Upper lobe of left lung (tissue), 6 donors: ENCODE measurements at places on chromosomes 12 and 14. TPM values are rescaled to one million over a fixed set of nuclear protein-coding genes. Genes with fewer than 3 reads are reported as not detected.

Gene SYT10
- not detected for total RNA-seq

Gene CSRNP2
- total RNA-seq: 28.3 TPM

Gene SDR9C7
- total RNA-seq: not detected

Gene TCL1B
- not detected for total RNA-seq

Gene BATF
- total RNA-seq: 13.7 TPM

Gene PLEK2
- total RNA-seq: 4.2 TPM

Gene AQP6
- 0.33 TPM for total RNA-seq

Gene SLC7A8
- total RNA-seq: 56.1 TPM

Gene SERPINA5
- 2.5 TPM for total RNA-seq

Gene DNAJC22
- 0.15 TPM for total RNA-seq

Gene GPR135
- 1.7 TPM for total RNA-seq

Gene ESR2
- 0.94 TPM for total RNA-seq

DNA sequence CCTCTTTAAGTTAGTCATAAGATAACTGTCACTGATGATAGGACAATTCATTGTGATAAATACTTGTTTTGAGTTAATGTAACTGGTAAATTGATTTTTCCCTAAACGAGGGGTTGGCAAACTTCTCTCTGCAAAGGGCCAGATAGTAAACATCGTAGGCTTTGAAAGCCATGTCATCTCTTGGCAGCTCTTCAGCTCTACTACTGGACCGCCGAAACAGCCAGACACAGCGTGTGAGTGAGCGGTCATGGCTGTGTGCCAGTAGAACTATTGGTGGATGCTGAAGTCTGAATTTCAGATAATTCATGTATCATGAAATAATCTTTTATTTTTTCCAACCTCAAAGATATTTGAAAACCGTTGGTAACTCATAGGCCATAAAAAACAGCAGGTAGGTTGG is 9.9 kb downstream of the PIWIL1 start:
- no peak for DNase-seq

DNA sequence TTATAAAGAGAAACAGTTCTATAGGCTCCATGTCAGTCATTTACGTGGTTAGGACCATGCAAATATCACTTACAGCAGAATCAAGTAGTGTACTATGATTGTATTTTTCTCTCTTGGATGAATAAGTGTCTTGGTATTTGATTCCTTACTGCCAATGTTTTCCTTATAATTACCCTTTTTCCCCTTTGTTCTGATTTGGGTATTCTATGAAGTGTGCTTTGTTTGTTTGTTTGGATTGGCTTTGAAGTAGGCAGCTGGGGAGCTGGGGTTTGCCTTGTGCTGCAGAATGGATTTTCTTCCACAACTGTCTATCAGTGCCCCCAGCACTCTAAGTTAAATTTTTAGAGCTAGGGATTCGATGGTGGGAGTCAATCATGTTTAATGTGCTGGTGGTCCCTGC is 12.4 kb downstream of the TMEM120B start:
- no peak for DNase-seq

GRCh38 chr12:115936997-115937916 is 340.2 kb downstream of the MED13L start:
- no peak for DNase-seq

DNA sequence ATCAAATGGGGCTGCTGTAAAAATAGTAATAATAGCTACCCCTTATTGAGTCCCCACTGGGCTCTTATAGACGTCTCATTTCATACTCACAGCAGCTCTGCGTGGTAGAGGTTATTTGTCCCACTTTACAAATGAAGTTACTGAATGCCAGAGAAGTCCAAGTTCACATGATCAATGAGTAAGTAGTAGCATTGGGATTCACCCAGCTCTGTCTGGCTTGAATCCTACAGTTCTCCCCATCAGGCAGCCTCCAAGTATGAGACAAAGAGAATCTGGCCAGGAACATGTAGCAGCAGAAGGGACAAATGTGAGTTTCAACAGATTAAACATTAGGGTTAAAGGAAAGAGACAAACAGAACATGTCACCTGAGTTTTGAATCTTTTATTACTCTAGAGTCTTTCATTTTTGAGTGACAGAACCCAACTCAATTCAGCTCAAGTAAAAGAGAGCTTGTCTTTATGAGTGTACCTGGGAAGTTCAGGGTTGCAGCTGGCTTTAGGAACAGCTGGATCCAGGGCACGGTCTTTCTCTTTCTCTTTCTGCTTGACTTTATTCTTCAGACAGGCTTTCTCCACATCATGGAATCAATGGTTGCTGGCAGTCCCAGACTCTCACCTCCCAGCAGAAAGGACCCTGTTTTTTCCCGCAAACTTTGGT is 64.1 kb upstream of the JDP2 start:
- no peak for DNase-seq

DNA sequence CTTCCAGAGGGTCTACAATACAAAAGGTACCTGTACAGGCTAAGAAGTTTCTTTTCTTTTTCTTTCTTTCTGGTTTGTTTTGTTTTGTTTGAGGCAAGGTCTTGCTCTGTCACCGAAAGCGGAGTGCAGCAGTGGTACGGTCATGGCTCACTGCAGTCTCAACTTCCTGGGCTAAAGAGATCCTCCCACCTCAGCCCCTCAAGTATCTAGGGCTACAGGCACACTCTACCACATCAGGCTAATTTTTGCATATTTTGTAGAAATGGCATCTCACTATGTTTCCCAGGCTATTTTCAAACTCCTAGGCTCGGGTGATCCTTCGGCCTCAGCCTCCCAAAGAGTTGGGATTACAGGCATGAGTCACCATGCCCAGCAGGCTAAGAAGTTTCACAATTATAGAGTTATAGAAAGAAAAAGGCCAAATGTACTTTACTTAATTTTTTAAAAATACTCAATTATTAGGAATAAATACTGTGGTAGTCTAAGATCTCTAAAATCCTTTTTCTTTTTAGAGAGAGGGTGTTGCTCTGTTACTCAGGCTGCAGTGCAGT is 3.0 kb upstream of the PIGH start:
- DNase-seq: no peak

DNA sequence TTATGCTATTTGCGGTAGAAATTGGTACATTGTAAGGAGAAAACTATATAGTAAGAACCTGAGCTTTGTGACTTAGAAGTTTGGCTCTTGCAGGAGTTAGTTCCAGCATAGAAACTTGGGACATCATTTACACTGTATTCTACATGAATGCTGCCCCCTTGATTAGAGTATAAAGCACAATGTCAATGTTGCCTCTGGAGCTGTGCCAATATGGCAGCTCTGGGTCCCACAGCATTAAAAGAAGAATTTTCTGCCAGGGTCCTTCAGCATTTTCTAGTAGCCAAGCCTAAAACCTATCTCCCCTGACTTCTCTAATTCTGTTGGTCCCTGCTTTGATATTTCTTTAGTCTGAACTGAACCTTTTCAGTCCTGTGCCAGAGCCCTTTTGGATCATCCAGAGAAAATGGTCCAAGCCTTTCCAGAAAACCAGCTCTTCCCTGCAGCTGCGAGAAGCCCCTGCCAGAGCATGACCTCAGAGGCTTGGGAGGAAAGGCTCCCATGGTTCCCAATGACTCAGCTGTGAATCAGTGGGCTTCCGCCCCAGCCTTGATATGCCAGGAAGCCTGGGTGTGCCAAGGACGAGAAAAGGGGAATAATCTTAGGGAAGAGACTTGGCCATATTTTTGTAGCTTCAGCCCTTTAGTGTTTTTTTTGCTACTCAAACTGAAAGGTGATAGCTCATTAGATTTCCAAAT is 43.2 kb downstream of the PLEKHG7 start:
- DNase-seq: no peak

DNA sequence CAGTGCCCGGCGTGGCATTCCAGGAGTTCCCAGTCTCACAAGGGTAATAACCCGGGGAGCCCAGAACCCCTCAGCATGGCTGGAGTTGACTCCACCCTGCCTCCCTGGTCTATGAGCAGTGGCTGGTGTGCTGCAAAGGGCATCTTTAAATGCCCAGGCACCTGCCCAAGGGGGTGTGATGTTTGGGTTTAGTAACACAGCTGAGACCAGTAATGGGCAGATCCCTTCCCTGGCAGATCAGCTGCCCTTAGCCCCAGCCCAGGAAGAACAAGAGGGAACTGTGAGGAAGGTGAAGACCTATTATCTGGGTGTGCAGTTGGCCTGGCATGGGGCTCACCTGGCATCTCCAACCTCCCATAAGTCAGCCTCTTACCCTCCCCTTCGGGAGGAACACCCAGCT is 35.9 kb downstream of the RBM19 start:
- no peak for DNase-seq

GRCh38 chr12:115335048-115335447 is 651.1 kb upstream of the TBX3 start:
- no peak for DNase-seq

GRCh38 chr12:58532855-58533608 is 387.3 kb downstream of the LRIG3 start:
- no peak for DNase-seq

DNA sequence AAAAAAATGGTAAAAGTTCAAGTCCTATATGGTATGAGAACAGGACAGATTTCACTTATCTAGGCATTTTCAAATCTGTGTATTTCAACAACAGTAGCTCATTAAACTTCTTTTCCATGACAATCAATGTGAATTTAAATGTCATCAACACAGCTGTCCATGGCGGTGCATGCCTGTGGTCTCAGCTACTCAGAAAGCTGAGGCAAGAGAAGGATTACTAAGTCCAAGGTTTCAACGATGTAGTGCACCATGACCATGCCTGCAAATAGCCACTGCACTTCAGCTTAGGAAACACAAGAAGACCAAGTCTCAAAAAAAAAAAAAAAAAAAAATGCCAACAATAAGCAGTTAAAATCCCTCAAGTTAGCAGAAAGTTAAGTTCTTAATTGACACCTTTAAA is 214.6 kb downstream of the C12orf50 start:
- no peak for DNase-seq

DNA sequence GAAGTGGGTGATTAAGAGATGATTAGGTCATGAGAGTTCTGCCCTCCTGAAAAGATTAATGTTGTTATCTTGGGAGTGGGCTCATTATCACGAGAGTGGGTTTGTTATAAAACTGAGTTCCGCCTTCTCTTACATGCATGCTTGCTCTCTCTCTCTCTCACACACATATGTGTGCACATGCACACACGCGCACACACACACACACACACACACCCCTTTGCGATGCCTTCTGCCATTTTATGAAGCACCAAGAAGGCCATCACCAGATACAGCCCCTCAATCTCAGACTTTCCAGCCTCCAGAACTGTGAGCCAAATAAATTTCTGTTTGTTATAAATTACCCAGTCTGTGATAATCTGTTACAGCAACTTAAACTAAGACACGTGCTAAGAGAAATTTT is 5.7 kb upstream of the SLC41A2 start:
- DNase-seq: no peak

GRCh38 chr14:43900173-43900655 is 606.9 kb downstream of the FSCB start:
- no peak for DNase-seq

GRCh38 chr14:24037658-24038037 is 14.2 kb upstream of the CARMIL3 start:
- peak; percentile 72 for DNase-seq

- DNase-seq: no peak
Observed at GRCh38 chr14:68365228-68365627, 427.6 kb downstream of the ZFP36L1 start.

DNA sequence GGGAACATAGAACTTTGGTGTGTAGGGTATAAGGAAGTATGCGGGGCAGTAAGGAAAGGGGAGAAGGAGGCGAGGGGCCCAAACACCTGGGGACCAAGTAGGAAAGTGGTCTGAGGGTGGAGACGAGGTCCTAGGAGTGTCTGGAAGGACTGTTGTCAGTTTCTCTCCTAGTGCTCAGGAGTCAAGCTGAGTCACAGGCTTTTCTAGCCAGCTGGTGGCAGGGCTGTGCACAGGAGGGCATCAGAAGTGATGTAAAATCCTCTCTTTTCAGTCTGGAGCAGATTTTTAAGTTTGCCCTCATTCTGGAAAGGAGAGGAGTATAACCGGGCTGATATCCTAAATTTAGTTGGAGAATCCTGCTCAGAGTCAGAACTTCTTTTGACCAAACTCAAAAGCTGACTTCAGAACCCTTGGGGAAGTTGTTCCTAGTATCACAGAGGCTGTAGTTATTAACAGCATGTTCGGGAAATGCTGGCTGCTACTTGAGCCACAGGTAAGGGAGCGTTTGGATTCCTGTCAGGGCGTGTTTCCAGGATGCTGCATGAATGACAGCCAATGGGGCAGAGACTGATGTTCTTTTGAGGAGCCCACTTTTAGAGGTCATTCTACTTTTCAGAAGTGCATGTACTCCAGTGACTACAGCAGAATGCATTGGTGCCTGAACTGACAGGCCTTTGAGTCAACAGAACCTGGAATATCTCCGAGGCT is 19.3 kb downstream of the ZNF664 start:
- no peak for DNase-seq

DNA sequence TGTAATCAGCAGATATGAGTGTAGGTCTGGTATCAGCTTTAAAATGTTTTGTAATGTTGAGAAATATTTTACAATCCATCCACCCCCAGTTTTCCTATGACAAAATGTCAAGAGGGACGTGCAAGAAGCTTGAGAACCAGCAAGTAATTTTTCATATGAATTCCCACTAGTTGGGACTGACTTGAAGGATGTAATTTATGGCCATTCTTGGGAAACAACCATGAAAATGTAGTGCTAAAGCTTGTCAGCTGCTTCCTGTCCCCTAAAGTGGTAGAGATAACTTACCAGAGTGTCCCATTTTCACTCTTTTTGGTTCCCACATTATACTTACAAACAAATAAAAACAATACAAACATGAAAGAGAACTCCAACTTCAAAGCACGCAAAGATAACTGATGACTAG is 63.9 kb downstream of the RERG start:
- no peak for DNase-seq
